MCF 10A (cell line): ENCODE measurements at places on chromosomes 7 and 10. TPM values are rescaled to one million over a fixed set of nuclear protein-coding genes. Genes with fewer than 3 reads are reported as not detected.

Gene TRIM50
- not detected in 2 replicates for total RNA-seq

Gene ZNF277
- total RNA-seq: 17.1 and 19.9 TPM in 2 replicates

Gene PTF1A
- not detected in 2 replicates for total RNA-seq

Gene C10orf90
- not detected in 2 replicates for total RNA-seq

Gene OLAH
- 1.4 and 2.1 TPM in 2 replicates for total RNA-seq

Gene SYCE1
- total RNA-seq: not detected in 2 replicates

Gene LAMB1
- 199 and 275 TPM in 2 replicates for total RNA-seq

Gene CXCL12
- total RNA-seq: not detected in 2 replicates

Gene PLPP4
- total RNA-seq: 0.86 and 1.3 TPM in 2 replicates

Gene BLNK
- 1.0 and 1.1 TPM in 2 replicates for total RNA-seq

Gene AKR1C4
- not detected in 2 replicates for total RNA-seq

Gene PPP1R9A
- 6.3 and 8.2 TPM in 2 replicates for total RNA-seq

Gene CLIP2
- 13.7 and 14.2 TPM in 2 replicates for total RNA-seq

Gene CLEC2L
- total RNA-seq: not detected in 2 replicates

Gene IFIT3
- total RNA-seq: 1.4 and 3.6 TPM in 2 replicates

Gene PIK3CG
- not detected in 2 replicates for total RNA-seq

Gene KNDC1
- total RNA-seq: 2.1 and 2.4 TPM in 2 replicates

Gene GNAI1
- total RNA-seq: 27.6 and 30.4 TPM in 2 replicates

Gene TNRC18
- total RNA-seq: 120 and 132 TPM in 2 replicates

Gene SEMA3D
- not detected in 2 replicates for total RNA-seq

Gene OR2A5
- total RNA-seq: not detected in 2 replicates

Gene SPDYE9
- total RNA-seq: not detected in 2 replicates

Gene HECTD2
- total RNA-seq: 5.9 and 8.2 TPM in 2 replicates

Gene SLC26A3
- not detected in 2 replicates for total RNA-seq

Gene MINDY4
- total RNA-seq: 9.2 and 12.4 TPM in 2 replicates

Gene POU6F2
- total RNA-seq: 0.19 and 0.25 TPM in 2 replicates

Gene STEAP1
- total RNA-seq: 3.1 and 3.2 TPM in 2 replicates

Gene CDK13
- 50.2 and 54.8 TPM in 2 replicates for total RNA-seq

Gene GOLGA7B
- total RNA-seq: 0.05 TPM in 1 of 2 replicates, not detected in the other

Gene LRMDA
- total RNA-seq: not detected in 2 replicates

Gene MYL10
- not detected in 2 replicates for total RNA-seq

Gene SORCS3
- not detected in 2 replicates for total RNA-seq

Gene SFMBT2
- 5.8 and 7.4 TPM in 2 replicates for total RNA-seq

Gene KEL
- not detected in 2 replicates for total RNA-seq

Gene LRRC18
- not detected in 2 replicates for total RNA-seq

Gene CALY
- total RNA-seq: not detected in 2 replicates

Gene DRGX
- total RNA-seq: not detected in 2 replicates

Gene ELAPOR2
- 16.3 and 21.3 TPM in 2 replicates for total RNA-seq

Gene KCNH2
- 0.09 TPM in 1 of 2 replicates, not detected in the other for total RNA-seq

Gene SSC4D
- total RNA-seq: 0.42 and 0.58 TPM in 2 replicates

Gene GRID1
- total RNA-seq: not detected in 2 replicates

Gene SUN3
- 0.22 TPM in 1 of 2 replicates, not detected in the other for total RNA-seq

Gene STRIP2
- 6.3 and 18.3 TPM in 2 replicates for total RNA-seq

Gene PDK4
- 1.2 and 1.3 TPM in 2 replicates for total RNA-seq

Gene WAC
- 151 and 155 TPM in 2 replicates for total RNA-seq

Gene NHLRC2
- total RNA-seq: 39.8 and 40.3 TPM in 2 replicates

Gene KIAA1217
- total RNA-seq: 48.3 and 48.7 TPM in 2 replicates

Gene RNF133
- 0.49 and 0.70 TPM in 2 replicates for total RNA-seq

Gene SLC26A5
- total RNA-seq: not detected in 2 replicates

Gene CUBN
- 1.2 and 1.3 TPM in 2 replicates for total RNA-seq
